ACHN (cell line): ENCODE measurements at places on chromosomes 4 and X.

DNA sequence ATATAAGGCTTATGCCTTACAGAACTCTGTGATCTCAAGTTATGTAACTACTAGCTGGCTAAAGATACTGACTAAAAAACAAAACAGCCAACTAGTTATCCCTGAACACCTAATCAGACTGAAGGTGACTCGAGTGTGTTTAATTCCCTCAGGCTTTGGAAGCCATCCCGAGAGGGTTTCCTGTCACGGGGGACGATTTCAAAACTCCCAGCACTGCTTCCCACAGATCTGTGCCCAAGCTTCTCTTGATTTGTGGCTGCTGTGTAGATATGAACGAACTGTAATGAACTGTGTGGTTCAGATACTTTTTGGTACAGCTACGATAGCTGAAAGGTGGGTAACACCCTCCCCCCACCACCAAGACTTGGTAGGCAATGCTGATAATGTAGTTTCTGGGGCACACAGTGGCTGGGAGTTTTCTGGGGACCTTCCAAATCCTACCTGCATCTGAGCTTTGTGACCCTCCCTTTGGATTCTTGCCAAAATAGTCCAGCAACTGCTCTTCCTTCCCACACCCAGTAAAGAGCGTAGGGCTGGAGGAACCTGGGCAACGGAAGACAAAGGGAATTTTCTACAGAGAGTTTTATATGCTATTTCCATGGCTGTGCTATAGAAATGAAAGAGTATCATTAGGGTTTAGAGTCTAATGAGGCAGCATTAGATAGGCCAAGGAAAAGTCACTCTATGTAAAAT lies 148.8 kb downstream of the MGST2 start:
- no peak for DNase-seq

- peak; percentile 31 for DNase-seq
These were observed 1.1 kb downstream of the HCFC1 start for GRCh38 chrX:153970357-153971123.

DNA sequence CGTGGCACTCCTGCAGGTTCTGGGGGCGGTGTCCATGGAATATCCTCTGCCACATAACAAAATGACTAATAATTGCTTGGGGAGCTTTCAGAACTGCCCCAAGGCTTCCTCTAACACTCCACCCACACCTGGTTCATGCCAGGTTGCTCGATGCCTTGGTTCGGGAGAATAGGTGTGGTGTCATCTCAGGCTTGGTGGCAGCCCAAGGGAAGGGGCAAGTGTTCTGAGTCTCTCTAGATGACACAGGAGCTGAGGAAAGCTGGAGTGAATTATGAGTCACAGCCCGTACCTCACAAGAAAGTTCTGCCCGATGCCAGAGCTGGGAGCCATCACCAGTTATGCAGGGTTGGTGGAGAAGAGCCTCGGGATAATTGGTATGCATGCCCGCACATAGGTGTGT lies 14.7 kb downstream of the FTSJ1 start:
- no peak for DNase-seq

DNA sequence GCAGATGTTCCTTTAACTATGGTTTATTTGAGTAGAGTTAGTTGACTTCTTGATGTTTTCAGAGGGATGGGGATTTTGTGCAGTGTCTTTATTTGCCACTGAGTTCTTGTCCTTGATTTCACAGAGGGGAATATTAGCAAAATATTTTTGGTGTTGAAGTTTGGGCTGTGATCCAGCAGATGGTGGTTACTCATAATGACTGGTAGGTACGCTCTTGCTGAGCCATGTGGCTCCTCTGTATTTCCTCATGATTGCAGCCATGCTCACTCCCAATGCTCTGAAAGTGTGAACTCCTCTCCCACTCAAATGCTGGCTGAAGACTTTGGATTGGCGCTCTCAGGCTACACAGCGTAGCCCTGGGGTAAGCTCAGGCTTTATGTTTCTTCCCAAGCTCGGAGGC lies 77.7 kb downstream of the KLF8 start:
- no peak for DNase-seq

GRCh38 chrX:50756276-50756675 lies 57.7 kb downstream of the SHROOM4 start:
- DNase-seq = no peak

- DNase-seq = no peak
These were observed 246.8 kb downstream of the TRAM1L1 start for GRCh38 chr4:116838609-116839008.

- no peak for DNase-seq
These were observed 1808.9 kb upstream of the TENM3 start for GRCh38 chr4:180434131-180434895.

DNA sequence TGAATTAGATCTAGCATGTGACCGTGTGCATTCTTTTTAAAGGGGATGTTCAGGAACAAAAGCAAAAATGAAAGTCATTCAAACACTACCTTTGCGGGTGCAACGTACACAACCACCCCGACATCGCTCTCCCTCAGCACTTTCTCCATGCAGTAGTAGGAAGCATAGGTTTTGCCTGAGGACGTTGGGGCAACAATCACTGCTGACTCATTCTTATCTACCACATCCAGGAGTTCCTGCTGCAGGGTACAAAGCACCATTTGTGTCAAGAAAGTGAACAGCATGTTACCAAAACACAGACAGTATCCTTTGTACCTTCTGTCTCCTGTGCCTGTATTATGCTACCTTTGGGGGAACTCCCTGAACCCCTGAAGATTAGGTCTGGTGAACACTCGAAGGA lies 58.6 kb downstream of the DDX60L start:
- no peak for DNase-seq

GRCh38 chrX:43655151-43656004 lies 721 bp upstream of the MAOA start:
- peak; percentile 4 for DNase-seq

DNA sequence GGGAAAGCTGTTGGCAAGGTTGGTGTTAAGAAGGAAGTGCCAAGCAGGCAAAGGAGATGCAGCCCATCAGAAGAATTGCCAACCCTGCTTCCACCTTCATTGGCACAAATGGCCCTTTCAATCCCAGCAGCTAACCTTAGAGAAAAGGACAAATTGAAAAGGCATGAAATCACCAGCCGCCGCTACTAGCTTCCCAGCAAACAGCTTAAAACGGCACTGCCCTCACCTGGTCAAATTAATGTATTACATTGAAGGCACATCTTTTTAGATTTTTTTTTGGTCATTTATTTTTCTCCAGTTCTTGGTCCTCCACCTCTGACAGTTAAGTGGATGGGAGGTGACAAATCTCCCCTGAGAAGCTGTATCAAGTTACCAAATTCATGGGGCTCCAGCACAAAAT lies 51.0 kb upstream of the NHSL2 start:
- peak; percentile 19 for DNase-seq

DNA sequence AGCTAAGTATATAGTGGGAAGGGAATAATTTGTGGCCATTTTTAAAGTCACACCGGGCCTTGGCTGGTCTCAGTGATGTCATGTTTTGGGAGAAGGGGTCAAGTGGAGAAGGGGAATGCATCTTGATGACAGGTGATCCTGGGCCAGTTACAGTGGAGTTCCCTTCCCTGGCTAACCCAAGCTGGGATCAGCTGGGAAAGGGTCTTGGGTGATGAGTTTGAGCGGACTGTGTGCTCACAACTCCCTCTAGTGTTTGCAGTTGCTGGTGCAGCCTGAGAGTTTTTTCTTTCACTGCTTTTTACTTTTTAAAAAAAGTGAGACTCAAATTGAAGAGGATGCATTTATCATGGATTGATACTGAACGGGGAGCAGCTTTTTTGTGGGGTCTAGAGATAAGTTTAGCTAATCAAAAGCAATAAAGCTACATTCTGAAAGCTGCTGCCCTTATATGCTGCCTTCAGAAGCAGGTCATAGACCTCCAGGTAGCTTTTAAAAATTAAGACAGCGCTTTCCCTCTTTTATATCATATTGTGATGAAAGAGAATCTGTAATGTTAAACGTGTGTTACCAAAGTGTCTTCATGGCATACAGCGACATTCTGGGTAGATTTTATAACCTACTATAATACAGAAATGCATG lies 164.7 kb downstream of the DCLK2 start:
- DNase-seq = peak; percentile 38

- DNase-seq = peak; percentile 78
These were observed 71.0 kb downstream of the MTHFD2L start for GRCh38 chr4:74228691-74229640.

DNA sequence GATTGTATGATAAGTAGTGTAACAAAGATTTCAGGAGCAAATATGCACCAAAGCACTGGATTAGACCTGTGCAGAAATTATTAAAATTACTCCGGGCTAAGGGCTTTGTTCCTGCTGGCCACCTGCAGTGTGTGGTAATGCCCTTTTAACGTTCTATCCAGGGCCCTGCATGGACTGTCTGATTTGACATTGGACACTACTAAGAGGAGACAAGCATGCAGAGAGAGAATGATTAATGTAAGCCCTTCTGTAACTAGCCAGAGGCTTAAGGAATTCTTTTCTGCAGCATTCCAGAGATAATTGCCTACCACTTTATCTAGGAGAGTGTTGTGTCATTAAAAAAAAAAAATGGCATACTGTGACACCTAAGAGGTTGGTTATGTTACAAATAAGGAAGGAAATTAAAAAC lies 117.0 kb downstream of the PCDH7 start:
- DNase-seq = peak; percentile 56

GRCh38 chr4:11628093-11628725 lies 199.5 kb upstream of the HS3ST1 start:
- no peak for DNase-seq

- no peak for DNase-seq
These were observed 14.1 kb upstream of the CCNI start for GRCh38 chr4:77089866-77090265.

- DNase-seq = no peak
These were observed 176.2 kb downstream of the ADGRL3 start for GRCh38 chr4:61376301-61376700.

GRCh38 chr4:13656569-13657405 lies 29.3 kb upstream of the BOD1L1 start:
- peak; percentile 30 for DNase-seq

- no peak for DNase-seq
These were observed 353.0 kb downstream of the IDS start for GRCh38 chrX:149151805-149152757.

- DNase-seq = peak; percentile 5
These were observed 51.5 kb downstream of the SPATA18 start for GRCh38 chr4:52102587-52102986.

DNA sequence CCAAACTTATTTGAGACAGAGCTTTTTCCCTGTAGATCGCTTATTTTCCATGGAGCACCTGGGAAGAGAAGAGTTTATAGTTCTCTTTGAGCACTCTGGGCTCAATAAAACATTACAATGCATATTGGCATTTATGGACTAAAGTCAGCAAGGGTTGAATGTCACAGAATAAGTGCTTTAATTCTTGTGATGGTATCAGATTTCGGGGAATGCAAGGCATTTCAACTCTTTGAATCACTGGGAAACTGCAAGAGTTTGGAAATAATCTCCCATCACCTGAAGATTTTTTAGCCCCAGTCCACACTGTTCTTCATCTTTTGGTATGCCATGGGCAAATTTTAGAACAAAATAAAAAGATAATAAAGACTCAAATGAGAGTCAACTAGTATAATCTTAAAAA lies 111.5 kb upstream of the WDFY3 start:
- no peak for DNase-seq

- no peak for DNase-seq
These were observed 12.9 kb upstream of the HSFX1 start for GRCh38 chrX:149760965-149761364.

- DNase-seq = no peak
These were observed 383 bp upstream of the TBC1D19 start for GRCh38 chr4:26583538-26583864.

- no peak for DNase-seq
These were observed 11.9 kb downstream of the COPS4 start for GRCh38 chr4:83046693-83047473.

DNA sequence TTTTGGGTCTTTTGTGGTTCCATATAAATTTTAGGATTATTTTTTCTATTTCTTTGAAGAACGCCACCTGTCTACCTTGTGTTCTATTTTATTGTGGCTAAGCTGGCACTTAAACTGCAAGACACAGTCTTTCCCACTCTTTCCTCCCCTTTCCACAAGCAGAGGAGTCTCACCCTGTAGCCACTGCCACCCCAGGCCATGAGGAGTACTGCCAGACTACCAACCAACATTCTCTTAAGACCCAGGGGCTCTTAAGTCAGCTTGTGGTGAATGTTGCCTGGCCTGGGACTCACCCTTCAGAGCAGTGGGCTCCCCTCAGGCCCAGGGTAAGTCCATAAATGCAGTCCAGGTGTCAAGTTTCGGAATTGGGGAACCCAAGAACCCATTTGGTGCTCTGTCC lies 58.0 kb upstream of the FMR1 start:
- no peak for DNase-seq

- no peak for DNase-seq
These were observed 219.6 kb downstream of the CAMK2D start for GRCh38 chr4:113541933-113542332.

DNA sequence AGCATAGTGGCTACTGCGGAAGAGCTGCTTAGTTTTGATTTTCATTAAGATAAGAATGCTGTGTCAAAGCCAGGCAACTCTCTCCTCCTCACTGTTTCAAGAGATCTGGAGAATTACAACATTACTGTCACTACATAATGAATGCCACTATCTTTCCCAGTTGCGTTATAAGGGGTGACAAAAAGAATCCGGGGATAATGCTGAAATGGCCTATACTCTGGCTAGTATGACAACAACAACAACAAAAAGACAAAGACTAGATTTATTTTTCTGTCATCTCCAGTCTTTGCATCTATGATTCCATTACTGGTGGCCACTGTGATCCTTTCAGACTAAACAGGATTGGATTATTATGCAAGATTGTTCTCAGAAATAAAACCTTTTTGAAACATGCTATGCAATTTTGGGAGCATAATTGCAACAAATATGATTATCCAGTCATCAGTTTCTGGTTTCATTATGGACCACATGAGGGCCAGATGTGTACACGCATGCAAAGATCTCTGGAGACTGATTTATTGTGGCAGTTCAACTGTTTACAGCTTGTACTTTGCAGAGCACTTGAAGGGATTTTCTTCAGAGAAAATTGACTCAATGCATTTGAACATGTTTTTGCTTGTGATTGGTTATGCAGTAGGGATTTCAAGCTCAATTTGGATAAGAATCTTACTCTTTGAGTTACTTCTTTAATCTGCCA lies 31.1 kb upstream of the SPANXB1 start:
- no peak for DNase-seq

DNA sequence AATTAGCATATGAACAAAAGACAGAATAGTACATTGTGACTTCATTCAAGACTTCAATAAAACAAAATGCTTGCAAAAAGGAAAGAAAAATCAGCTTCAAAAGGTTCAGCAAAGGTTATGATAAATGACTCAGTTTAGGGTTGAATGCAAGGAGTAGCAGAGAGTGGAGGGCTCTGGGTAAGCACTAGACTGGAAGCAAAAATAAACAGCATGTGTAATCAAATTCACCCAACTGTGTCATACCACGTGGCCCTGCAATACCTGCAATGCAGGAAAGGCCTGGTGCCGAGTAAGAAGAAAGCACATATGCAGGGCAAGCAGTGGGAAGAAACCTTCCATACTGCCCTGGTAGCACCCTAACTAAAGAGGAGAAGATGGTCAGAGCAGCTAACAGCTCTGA lies 88.7 kb downstream of the ATP11C start:
- DNase-seq = no peak

GRCh38 chrX:135384161-135384836 lies 37.4 kb upstream of the SMIM10L2A start:
- DNase-seq = no peak
